ENCODE measurements at places on chromosomes 6 and 20.

DNA sequence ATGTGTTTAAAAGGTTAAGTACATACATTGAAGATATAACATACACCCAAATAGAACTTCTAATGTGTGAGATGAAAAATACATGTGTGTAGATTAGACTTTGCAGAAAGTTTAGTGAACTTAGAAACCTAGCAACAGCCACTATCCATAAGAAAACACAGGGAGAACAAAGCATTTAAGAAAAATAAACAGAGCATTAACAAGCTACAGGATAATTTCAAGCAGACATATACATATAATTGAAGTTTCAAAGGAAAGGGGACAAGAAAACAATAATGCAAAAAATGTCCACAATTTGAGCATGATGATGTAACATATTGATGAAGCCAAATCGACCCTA is 18.2 kb upstream of the THBS2 start:
- no peak for DNase-seq

GRCh38 chr6:73980096-73980495 is 284.1 kb downstream of the CD109 start:
- DNase-seq: no peak

DNA sequence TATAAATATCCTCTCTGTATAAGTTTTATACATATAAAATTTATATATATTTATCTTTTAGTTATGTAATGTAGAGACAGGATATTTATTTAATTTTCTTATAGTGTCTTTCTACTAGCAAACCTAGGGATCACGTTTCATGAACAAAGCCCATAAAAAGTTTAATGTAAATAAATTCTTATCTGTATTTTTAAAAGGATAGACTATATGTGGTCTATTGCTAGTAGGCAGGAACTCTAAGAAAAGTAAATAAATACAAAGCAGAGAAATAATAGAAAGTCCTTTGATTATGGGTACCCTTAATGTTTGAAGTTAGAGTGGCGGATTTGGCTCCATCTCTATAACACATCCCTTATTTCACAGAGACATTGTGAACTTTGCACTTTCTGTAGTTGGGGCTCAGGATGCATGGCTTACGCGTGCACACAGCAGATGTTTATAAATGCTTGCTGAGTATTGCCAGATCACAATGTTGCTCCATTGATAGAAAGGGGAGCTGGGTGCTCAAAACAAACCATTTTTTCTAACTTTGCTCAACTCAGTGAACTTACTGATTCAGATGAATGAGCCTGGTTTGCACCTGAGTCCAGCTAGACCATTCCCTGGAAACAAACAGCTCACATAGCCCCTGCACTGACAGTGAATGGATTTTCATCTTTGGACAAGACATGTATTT is 179.1 kb downstream of the SYNE1 start:
- no peak for DNase-seq

DNA sequence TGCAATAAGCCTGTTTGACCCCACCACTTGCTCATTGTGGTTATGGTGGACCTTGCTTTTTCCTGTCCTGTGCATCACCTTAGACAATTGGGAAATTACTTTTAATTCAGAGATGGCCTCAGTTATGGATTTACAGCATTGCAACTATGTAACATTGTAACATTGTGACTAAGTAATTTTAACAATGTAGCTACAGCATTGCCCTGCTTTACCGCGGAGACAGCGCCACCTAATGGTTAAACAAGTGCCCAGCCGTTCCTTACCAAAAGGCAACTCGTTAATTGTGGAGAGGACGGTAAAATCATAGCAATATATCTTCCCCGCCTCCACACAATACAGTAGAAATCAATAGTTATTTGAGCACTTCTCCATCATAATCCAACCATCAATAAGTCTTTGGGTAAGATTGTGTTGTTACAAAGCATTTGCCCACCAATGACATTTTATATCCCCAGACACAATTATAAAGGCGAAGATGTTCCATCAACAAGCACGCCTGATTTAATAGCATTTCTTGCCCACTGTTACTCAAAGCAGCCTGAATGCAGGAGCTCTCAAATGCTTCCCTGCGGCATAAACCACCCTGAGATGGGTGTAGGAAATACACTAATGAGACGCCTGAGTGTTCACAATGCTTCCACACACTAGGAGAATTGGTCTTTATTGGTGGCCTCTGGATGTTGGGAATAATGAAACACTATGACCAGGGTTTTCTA is 93.7 kb downstream of the PROKR2 start:
- DNase-seq: peak; percentile 60

DNA sequence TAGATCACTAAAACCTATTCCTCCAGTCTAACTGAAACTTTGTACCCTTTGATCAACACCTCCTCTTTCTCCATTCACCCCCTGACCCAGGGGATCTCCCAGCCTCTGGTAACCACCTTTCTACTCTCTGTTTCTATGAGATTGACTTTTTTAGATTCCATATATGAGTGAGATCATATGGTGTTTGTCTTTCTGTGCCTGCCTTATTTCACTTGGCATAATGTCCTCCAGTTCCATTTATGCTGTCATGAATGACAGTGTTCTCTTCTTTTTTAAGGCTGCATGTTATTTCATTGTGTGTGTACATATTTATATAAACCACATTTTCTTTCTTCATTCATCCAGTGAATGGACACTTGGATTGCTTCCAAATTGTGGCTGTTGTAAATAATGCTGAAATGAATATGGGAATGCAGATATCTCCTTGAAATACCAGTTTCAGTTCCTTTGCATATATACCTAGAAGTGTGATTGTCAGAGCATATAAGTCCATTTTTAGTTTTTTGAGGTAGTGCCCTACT is 57.7 kb downstream of the DHX35 start:
- DNase-seq: peak; percentile 79

GRCh38 chr20:46074006-46074405 is 15.8 kb downstream of the NCOA5 start:
- no peak for DNase-seq

GRCh38 chr6:156031516-156031915 is 575.9 kb upstream of the NOX3 start:
- no peak for DNase-seq

GRCh38 chr20:51092338-51092737 is 69.4 kb upstream of the KCNG1 start:
- DNase-seq: no peak

- no peak for DNase-seq
Observed at GRCh38 chr6:158488065-158488464, 71.8 kb upstream of the TMEM181 start.

GRCh38 chr20:54622333-54623295 is 147.2 kb downstream of the DOK5 start:
- no peak for DNase-seq

DNA sequence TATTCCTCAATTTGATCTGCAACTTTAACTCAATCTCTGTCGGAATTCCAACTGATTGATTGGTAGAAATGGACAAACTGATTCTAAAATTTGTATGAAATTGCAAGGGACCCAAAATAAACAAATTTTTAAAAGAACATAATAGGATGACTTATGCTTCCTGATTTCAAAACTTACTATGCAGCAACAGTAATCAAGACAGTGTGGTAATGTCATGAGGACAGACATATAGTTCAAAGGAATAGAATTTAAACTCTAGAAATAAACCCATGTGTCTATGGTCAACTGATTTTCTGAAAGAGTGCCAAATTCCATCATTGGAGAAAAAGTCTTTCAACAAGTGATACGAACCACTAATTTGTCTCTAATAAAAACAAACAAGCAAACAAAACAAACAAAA is 1320.1 kb upstream of the GJE1 start:
- no peak for DNase-seq

DNA sequence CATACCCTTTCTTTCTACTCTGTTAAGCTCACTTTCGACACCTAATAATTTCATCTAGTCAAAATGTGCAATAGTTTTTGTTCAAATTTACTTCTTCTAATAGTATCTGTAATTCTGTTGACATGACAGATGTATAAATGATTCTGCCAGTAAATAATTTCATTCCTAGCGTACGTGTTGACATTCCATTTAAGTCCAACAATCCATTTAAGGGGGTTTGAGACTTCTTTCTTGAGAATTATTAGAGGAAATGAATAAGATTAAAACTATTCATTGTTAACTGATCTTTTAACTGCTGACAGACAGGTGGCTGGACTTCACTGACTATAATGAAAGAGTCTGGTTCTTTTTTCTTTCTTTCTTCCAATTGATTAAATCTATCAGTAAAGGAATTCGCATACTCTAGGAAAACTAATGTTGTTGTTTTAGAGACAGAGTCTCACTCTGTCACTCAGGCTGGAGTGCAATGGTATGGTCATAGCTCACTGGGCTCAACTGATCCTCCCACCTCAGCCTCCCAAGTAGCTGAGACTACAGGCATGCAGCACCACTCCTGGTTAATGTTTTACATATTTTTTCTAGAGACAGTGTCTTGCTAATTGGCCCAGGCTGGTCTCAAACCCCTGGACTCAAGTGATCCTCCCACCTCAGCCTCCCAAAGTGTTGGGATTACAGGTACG is 55.9 kb downstream of the MAP3K5 start:
- DNase-seq: no peak

DNA sequence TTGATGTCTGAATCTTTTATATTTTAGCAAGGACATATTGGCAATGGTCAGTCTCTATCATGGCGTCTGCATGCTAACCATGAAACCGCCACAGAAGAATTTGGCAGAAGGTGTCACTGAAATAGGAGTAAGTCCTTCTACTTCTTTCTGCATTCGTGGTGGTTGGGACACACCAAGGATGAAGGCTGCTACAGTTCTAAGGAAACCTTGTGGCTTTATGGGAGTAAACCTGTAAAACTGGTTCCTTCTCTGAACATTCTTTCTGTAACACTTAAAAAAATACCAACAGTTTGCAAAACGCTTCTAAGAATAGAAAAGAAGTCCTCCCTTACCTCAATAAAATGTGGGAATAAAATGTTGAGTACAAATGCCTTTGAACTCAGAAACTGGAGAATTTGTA is 195.3 kb downstream of the SLC24A3 start:
- no peak for DNase-seq

DNA sequence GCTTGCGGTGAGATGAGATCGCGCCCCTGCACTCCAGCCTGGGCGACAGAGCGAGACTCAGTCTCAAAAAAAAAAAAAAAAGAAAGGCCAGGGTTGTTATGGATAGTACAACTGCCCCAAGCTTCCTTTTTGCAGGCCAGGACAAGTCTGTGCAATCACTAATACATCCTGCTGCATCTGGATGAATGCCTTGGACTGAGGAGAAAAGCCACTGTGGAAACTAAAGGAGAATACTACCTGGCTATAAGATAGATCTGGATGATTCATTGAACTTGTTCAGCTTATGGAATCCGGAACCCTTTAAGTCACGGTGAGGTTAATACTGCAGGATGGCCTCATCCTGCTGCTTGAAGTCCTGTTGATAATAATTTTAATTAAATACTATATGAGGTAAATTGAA is 278.2 kb downstream of the TFAP2A start:
- DNase-seq: no peak

DNA sequence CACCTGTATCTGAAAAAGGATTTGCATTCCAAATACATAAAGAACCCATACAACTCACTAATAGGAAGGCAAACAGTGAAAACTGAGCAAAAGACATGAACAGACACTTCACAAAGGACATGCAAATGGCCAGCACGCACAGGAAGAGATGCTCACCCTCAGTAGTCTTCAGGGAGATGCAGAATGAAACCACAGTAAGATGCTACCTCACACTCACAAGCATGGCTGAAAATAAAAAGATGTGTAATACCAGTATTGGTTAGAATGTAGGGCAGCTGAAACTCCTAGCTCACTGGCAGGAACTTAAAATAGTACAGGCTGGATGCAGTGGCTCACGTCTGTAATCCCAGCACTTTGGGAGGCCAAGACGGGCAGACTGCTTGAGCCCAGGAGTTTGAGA is 64.6 kb downstream of the SNX5 start:
- no peak for DNase-seq

GRCh38 chr20:11452326-11452725 is 465.4 kb upstream of the BTBD3 start:
- DNase-seq: no peak

GRCh38 chr6:7559196-7559595 is 17.7 kb downstream of the DSP start:
- DNase-seq: no peak

GRCh38 chr20:48102076-48102787 is 317.0 kb upstream of the SULF2 start:
- DNase-seq: no peak

- DNase-seq: no peak
Observed at GRCh38 chr20:56841346-56841908, 212.3 kb downstream of the TFAP2C start.

GRCh38 chr6:162344646-162345010 is 382.9 kb downstream of the PRKN start:
- no peak for DNase-seq

DNA sequence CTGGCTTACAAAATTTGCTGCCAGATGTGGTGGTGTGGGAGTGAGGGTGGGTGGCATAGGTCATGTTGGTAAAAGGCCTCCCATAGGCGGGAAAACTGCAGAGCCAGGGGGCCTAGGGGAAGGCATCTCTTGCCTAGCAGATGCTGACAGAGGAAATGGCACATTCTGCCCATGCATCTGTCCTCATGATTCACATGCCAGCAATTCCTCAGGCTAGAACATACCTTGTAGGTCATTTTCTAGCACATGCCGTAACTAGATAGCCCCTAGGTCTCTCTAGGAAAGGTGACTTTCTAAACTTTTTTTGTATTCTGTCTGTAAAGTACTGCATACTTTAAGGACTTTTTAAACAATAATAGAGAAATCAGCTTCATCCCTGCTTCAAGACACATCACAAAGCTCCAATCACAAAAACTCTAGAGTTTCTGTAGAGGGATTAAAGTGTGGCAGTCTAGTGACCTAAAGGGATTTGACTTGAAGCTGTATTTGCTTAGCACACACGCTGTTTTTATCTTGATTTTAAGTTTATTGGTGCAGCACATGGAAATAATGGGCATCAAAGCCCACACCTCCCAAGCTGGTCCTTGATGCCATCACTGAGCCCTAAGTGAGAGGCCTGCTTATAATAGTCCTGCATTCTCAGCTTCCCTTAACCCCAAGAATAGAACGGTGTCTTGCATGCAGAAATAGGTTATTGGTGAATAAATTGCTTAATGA is 55.2 kb downstream of the ANKEF1 start:
- no peak for DNase-seq

DNA sequence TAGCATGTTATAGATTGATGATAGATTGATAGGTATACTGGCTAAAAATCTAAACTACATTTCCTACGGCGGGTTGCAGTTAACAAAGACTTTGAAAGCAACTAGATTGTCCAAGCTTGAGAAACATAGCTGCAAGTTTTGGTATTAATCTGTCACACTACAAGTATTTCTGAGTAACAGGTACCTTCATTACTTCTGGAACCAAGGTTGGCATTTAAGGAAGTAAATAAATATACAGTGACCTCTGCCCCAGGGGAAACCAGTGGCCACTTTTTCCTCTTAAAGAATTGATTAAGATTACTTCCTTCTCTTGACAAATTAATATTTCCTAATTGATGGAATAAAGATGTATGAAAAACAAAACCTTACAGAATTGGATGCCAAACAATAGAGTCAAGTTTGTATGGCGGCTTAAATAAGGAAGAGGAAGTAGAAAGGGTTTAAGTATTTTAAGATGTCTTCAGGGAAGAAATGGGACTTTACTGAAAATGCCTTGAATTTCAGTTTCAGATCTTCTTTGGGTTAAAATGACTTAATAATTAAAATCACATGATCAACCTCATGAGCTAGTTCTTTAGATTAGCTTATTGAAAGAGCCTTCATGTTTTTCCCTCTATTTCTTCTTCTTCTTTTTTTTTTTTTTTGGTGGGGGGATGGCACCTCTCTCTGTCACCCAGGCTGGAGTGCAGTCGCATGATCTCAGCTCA is 132.8 kb downstream of the DOK5 start:
- DNase-seq: no peak

- DNase-seq: no peak
Observed at GRCh38 chr6:47254906-47255305, 54.8 kb downstream of the TNFRSF21 start.

All from stimulated activated naive CD8-positive, alpha-beta T cell treated with anti-CD3 and anti-CD28 coated beads, Interleukin-15, amount 100 ng/mL, for 72 hours (primary cell).